ENCODE measurements at places on chromosomes 4 and X.

DNA sequence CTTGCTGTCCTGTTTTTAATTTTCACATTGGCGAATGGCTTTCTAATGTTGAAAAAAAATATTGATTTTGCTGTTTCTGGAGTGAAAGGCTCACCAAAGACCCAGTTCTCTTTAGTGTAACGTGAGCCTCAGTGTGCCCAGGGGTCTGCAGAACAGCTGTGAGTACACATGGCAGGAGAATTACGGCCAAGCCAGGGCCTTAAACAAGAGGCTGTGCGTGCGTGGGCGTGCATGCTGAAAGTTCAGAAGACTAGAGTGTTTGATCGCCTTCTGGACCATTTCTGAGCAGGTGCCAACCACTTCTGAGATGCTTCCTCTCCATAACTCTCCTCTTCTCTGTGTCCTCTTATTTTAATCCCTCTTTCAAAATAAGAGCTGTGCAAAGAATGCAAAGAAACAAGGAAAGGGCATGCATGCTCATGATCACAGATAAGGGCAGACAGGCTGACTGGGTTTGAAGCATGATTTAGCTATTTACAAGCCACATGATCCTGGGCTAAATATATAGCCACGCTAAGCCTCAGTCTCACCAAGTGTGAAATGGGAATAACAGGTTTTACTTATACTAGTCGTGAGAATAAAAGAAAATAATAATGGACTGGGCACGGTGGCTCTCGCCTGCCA, 9.9 kb downstream of the PHEX start:
- DNase-seq, result no peak

DNA sequence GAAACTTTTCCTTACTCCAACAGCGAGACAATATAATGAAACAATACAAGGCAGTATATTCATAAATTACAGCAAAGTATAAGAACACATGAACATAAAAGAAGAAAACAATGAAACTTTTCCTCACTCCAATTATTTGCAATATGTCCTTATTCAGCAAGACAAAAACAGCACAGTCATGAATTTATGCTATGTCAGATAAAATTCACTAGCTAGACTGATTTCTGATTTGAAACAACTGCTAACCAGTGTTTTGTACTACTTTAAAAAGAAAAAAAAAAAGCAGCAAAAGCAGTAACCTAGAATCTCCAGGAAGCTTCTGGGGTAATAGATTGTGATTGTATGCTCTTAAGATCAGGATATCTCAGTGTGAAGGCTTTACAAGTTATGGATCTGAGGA, 45.2 kb upstream of the UNC5C start:
- no peak for DNase-seq

DNA sequence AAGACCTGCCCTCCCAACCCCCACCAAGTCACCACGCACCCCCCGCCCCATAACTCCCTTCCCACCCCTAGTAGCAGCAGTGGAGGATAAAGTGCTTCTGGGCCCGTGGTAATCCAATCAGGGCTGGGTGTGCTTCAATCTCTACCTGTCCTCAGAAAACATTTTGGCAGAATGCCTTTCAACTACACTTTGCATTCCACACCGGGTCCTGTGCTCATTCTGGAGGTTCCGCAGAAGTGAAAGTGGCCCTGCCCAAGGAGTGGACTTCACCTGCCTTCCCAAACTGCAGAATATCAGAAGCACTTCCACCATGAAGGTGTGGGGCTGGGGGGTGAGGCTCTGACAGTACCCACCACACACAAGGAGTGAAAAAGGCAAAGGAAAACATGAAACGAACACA, 322.3 kb downstream of the DHX15 start:
- DNase-seq, result no peak

- DNase-seq, result no peak
Measured at GRCh38 chr4:159111416-159111815, 8.5 kb downstream of the RAPGEF2 start.

GRCh38 chr4:145788755-145789154, 108.8 kb downstream of the C4orf51 start:
- DNase-seq, result no peak

All from stimulated activated CD4-positive, alpha-beta T cell treated with anti-CD3 and anti-CD28 coated beads, TNF-alpha, amount 100 ng/mL, for 1 hour (primary cell).